ENCODE measurements at places on chromosomes 1 and 21.

GRCh38 chr1:55400508-55400907, 185.3 kb upstream of the USP24 start:
- DNase-seq: no peak

DNA sequence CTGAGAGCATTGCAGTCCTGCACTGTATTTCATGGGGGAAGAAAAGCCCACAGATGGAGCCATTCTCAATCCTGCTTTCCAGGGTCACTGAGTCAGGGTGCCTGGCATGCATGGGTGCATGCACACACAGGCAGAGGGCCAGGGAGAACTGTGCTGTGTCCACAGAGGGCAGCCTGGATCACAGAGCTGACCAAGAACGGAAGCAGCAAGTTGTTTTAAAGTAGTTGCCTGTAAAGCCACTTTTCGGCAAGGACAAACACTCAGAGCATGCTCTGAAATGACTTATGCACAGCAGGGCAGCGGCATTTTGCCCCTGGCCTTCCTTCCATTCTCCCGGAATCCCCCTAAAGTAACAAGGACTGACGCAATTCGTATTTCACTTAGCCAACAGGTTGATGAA, 3.6 kb downstream of the ERG start:
- DNase-seq: no peak

DNA sequence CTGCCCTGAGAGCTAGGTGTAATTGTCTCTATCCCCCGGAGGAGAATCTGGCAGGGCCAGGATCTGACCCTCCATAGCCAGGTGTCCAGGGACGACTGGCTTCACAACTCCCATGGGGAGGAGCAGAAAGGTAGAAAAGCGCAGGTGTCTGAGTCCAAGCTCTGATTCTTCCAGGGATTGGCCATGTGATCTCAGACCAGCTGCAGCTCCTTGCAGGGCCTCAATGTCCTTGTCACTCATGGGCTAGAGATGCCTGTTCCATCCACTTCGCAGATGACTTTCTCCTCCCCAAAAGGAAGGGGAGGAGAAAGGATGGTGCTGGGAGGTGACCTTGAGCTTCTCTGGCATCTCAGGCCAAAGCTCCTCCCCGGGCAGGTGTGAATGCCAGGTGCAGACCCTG, 22.7 kb downstream of the HSPG2 start:
- DNase-seq: no peak

DNA sequence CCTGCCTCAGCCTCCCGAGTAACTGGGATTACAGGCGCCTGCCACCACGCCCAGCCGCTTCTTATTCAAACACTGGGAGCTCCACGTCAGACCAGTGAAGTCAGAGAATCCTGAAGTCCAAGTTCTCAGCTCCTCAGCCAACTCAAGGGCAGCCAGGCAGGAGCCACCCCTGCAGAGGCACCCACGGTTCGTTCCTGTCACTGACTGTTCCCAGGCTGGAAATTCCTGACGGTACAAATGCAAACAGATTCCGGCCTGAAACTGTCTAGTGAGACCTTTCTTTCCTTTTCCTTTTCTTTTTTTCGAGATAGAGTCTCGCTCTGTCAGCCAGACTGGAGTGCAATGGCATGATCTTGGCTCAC, 11.7 kb downstream of the SLC35E2B start:
- no peak for DNase-seq

- no peak for DNase-seq
Observed at GRCh38 chr1:30385246-30385995, 338.0 kb downstream of the MATN1 start.

- DNase-seq: no peak
Observed at GRCh38 chr1:213119794-213120193, 68.8 kb downstream of the RPS6KC1 start.

GRCh38 chr1:46526691-46527291, 24.7 kb downstream of the KNCN start:
- DNase-seq: no peak

Measured in NCI-H460 (cell line).